ENCODE measurements at places on chromosomes 7 and 10.
A peak's percentile ranks its signal among the peaks of the same experiment; 100 is the strongest.

GRCh38 chr10:26755443-26755903 is 58.0 kb downstream of the PDSS1 start:
- no peak for DNase-seq

- DNase-seq = no peak
Measured at GRCh38 chr7:25659841-25660240, 431.6 kb upstream of the NPVF start.

- no peak for DNase-seq
Measured at GRCh38 chr10:74490551-74490950, 335.8 kb upstream of the KAT6B start.

DNA sequence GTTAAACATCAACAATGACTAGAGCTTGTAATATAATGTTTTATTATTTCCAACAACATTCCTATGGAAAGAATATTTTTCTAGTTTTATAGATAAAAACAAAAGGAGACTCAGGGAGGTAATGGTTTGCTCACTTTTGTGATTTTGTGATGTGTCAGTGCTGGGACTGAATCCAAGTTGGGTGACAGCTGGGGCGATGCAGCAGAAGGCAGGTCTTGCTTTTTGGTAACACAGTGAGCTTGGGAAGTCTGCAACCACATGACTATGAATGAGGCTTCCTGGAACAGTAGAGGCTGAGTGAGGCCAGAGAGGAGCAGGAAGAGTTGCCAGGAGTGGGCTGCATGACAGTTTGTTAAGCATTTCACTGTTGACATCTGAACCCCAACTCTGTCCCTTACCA is 4.9 kb upstream of the YKT6 start:
- DNase-seq = no peak

GRCh38 chr10:18343573-18343972 is 203.3 kb downstream of the CACNB2 start:
- no peak for DNase-seq

DNA sequence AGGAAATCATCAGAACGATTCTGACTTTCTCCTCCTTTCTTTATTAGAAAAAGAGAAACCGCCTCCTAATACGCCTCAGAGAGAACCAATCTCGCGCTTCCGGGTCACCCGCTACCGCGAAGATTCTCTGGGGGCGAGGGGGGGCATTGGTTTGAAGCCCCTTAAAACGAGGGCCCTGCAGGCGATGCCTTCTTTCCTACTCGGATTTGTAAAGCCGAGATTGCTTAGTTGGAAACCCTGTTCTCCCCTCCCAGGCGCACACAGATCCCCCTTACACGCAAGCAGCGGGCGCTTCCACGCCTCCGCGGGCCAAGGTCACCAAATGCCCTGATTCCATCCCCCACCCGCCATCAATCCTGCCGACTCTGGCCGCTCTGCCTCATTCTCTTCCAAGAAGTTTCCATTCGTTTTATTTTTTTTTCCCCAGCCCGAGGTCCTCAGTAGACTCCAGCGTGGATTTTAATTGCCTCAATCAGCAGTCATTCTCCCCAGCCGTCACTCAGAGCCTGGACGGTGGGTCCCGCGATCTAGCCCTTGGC is 1.1 kb upstream of the GAD2 start:
- DNase-seq = no peak

GRCh38 chr7:157005456-157006204 is 4.8 kb downstream of the MNX1 start:
- no peak for DNase-seq

DNA sequence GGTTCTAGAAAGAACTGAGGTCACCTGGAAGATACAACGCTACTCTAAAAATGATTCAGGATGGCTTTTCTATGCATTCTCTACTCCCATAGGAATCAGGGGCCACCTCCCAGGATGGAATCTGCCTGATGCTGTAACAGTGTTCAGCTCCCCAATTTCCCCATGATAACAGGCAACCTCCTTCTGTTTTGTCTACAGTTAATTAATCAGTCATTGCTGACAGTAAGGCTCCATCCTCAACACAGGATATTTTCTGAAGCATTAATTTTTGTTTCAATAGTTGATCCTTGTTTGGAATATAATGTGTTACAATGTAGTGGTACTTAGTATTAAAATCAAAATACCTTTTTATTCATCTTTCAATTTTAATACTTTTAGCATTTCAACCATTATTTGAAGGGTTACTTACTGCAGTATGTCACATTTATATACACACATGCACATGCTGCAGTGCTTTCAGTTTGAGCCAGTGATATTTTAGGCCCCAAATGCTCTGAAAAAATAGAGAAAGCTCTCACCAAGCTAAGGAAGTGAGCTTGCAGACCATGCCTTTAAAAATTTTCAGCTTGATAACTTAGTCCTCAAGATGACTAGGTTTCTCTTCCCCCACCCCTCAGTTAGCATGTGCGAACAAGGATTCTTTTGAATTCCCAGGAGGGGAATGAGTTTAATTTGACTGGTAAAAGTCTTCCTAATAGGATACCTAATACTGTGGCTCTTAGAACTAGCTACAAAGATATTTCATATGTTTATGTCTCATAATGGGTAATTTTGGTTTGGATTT is 592 bp upstream of the PIK3CG start:
- DNase-seq = no peak

GRCh38 chr10:125727436-125727835 is 7.9 kb downstream of the EDRF1 start:
- DNase-seq = no peak

DNA sequence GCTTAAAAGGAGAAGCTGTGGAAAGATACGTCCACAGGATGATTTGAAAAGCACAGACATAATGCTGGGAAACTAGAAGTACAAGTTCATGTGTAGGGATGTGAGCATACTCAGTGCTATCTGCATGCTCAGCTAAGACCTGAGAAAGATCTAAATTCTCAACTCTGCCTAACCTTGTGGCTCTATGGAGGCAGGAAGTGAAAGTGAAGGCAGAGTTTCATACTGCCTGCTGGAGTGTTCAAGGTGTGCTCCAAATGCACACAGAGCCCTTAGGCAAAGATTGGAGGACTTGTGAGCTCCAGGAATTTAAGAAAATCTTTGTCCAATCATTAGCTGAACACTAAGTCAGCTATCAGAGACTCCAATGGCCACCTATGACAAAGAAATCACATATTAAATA is 190.9 kb downstream of the RNLS start:
- DNase-seq = no peak

DNA sequence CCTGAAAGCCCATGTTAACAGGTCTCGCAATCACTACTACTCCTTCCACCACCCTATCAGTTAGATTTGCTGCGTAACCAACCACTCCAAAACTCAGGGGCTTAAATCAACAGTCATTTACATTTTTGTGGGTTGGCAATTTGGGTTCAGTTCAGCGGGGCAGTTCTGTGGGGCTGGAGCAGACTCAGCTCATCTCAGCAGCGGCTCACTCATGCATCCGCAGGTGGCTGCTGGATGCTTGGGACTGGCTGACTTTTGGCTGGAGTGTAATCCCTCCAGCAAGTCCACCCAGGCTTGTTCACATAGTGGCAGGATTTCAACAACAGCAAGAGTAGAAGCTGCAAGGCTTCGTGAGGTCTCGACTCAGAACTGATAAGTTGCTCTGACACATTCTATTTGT is 79.2 kb downstream of the NEUROD6 start:
- no peak for DNase-seq

GRCh38 chr10:70901276-70901878 is 13.0 kb upstream of the PCBD1 start:
- no peak for DNase-seq

DNA sequence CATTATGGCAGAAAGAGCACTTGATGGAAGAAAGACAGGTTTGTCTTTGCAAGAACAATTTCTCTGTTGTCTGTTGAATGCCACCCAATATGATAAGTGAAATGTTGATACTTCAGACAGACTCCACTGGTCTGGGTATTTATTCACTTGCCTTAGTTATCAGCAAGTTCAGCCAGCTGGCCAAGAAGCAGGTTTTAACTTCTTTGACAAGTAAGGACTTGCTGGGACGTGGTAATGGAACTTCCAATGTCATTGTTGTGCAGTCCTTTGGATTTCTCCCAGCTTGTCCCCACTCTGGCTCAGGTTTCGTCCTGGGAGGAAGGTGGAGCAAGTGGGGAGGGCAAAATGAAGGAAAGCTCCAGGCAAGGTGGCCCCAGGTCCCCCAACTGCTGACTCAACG is 497.4 kb downstream of the RPS24 start:
- no peak for DNase-seq

- DNase-seq = no peak
Measured at GRCh38 chr7:117872561-117873309, 506 bp downstream of the CTTNBP2 start.

DNA sequence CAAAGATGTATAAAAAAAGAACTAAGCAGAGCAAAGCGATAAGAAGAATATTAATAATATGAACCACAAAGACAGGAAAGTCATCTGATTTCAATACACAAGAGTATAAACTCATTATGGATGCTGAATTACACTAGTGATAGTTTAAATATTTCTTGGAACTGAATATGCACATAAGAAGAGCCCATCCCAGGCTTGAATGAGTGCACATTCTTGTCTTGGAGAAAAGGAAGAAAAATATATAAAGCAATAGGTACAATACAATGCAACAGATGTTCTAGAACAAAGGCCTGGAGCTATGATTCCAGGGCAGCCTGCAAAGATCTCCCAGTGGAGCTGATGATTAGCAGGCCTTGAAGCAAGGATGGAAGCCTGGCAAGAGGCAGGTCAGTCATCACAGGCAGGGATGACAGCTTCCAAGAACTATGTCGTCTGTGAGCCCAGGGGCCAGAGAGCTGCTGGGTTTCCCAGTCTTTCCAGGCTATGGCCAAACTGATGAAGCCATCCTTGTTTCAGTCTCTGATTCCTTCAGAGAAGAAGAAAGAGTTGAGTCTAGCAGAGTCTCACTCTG is 277.6 kb downstream of the KCNMA1 start:
- no peak for DNase-seq

DNA sequence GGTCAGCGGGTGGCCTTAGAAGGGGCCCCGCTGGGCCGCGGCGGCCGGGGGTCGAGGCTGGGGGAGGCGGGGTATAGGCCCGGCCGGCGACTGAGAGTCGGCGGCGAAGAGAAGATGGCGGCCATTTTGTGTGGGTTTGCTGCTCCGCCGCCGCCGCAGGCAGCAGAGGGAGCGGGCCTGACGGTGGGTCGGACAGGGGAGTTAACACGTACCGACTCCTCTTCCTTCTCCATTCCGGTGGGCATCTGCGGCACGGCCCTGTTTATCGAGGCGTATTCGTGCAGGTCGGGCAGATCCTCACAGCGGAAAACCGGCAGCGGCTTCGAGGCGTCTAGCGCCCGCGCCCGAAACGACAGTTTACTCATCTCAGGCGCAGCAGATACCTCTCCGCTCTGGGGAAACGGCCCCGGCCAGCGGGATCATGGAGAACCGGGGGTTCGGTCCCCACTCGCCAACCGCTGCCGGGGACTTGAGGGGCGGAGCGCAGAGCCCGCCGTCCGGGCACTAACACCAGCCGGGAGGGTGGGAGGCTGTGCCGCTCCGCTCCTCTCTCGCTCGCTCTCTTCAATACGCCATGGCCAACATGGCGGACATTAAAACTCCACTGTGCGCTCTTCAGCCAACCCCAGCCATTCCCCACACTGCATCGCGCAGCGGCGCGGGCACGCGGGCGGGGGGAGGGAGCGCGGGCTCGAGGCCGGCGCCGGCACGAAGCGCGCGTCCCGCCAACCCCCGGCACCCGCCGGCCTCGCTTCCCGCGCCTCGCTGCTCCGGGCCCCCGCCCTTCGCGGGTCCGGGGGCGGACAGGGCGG is at the start of gene EPC1:
Gene EPC1 (minus strand): TSS at position 608 of the 812 bp plus-strand sequence. CDS start 243 bp downstream, at position 365.
- no peak for DNase-seq

- DNase-seq = no peak
Measured at GRCh38 chr10:78626471-78626870, 442.3 kb upstream of the ZMIZ1 start.

- DNase-seq = peak; percentile 9
Measured at GRCh38 chr7:124155432-124156022, 122.7 kb upstream of the TMEM229A start.

GRCh38 chr7:127858091-127858914 is 172.9 kb downstream of the LRRC4 start:
- DNase-seq = no peak

- DNase-seq = no peak
Measured at GRCh38 chr10:99528494-99529441, 4.0 kb upstream of the NKX2-3 start.

DNA sequence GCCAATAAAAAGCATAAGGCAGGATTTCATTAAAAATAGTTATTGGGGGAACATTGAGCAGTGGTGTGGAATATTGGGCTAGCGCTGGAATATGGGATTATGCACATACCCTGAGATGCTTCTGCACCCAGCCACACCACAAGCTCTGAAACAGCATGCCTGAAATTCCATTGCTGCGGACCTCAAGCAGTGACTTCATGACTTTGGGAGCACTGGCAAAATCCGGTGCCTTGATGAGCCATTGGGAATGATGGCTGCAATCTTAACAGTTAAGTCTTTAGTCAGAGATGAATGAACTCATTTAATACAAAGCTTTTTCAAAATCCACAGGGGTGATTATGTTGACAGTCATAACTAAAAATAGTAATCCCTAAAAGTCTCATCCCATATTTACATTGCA is 274.7 kb upstream of the MTPN start:
- DNase-seq = no peak

GRCh38 chr7:142168746-142169145 is 57.2 kb downstream of the MGAM2 start:
- DNase-seq = no peak

DNA sequence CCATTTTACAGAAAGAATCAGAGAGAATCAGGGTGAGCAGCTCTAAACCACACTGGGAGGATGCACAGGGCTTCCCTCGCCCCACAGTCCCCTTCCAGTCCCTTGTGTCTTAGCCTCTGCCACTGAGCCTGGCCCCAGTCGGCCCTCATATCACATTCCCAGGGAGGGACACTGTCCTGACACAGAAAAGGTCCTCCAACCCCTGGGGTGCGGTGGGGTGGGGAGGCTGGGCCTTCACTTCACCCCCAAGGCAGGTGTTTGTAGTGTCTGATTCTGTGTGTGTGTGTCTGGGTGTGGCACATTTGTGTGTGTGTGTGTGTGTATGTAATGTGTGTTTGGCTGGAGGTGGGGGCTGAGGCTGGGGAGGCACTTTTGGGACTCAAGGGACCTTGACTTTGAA is 1.8 kb upstream of the KCP start:
- DNase-seq = no peak

DNA sequence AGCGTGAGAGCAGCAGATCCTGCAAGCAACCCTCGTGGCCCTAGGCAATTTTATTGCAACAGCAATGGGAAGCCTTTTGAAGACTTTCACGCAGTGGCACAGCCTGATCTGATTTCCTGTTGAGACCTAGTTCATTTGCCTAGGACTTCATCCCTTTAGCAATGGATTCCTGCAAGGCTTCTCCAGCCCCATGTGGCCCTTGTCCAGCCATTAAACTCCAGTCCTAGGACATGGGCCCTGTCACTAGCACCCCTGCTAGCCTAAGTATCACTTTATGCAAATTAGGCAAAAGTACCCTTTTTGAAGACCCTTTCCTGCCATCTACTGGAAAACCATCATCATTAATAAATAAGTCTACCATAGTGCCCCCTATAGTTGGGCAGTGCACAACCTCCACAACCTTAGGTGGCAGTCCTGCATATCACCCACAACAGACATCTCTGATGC is 379.4 kb downstream of the GALNT17 start:
- no peak for DNase-seq

- DNase-seq = no peak
Measured at GRCh38 chr7:55903985-55904759, 16.9 kb downstream of the ZNF713 start.

Data from NCI-H187 treated with DMSO at 0.1 percent for 48 hours (cell line).